ENCODE measurements at places on chromosomes 12 and 14.
A peak's percentile ranks its signal among the peaks of the same experiment; 100 is the strongest.

- no peak for DNase-seq
Observed at GRCh38 chr14:65661865-65662264, 249.3 kb downstream of the FUT8 start.

DNA sequence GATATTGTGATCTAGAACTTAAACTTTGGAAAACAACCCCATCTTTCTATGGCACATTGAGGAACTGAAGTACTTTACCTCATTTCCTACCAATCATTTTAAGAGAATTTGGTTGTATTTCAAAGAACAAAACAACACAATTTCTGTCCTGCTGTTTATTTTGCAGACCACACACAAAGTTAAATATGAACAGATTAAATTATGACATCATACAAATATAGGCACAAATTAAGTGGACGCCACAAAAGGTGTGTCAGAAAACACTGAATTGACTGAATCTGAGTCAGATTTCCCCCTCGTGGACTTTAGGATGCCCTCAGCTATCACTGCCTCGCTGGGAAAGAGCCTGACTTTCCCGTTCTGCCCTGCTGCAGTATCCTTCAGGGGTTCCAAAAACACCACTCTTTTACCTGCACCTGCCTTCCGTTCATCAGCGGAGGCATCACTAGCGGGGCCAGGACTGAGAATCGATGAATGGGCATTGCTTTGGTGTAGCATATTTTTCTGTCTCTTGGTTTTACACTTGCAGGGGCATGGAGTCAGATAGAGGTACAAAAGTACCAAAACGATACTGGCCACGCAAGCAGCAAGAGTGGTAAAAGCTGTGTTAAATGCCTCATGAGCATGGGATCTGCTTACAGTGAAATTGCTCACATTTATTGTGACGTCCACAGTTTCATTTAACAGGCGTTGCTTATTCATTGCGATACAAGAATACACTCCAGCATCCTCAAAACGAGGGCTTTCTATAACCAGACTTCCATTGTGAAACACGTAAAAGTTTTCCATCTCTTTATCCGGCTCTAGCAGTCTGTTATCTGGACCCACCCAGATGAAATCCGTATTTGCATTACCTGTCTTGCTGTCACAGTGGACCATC, 2.0 kb upstream of the PCED1B start:
- DNase-seq = peak; percentile 20

DNA sequence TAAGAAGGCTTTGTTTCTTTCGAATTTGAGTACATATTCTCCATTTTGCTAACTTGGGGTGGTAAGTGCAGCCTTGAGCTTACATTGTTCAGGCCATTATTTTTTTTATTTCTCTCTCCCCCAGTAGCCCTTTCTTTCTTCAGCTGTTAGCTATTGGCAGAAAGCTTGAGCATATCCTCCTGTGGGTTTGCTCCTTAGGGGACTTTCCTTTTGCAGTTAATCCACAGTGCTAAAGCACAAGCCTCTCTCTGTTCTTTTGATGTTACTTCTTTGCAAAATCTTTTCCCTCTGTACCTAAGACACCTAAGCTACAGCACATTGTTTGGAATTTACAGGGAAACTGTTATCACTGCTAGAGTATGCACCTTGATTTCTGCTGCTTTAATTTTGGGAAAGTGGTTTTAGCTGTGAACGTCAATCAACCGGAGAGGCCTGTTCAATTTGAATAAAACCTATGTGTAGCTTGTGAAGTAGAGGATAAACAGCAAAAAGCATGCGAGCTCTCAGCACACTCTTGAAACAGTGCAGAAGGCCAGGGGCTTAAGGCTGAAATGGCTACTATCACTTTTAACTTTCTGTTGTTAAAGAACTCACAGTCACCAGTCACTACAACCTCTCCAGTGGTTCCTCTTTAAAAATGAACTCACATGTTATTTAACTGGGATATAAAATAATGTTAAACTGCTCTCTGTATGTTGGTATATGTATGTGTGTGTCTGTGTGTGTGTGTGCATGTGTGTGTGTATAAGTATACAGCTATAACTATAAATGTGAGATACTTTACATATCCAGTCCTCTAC, 139.2 kb downstream of the PDZRN4 start:
- peak; percentile 35 for DNase-seq

DNA sequence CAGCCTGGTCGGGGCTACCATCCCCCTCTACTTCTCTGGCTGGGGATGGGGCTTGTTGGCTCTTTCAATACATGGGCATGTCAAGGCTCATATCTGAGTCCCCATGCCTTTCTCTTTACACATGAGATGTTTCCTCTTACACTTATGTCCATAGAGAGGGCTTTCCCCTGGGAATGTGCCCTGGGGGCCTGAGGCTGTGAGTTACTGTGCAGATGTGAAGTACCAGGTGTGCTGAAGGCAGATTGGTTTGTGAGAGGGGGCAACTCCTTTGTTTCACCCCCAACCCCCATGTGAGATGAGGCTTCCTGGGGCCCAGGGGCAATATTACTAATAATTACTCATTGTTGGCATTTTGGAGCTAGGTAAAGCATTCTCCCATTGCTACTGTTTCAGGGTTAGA, 32.8 kb downstream of the NRXN3 start:
- DNase-seq = no peak

DNA sequence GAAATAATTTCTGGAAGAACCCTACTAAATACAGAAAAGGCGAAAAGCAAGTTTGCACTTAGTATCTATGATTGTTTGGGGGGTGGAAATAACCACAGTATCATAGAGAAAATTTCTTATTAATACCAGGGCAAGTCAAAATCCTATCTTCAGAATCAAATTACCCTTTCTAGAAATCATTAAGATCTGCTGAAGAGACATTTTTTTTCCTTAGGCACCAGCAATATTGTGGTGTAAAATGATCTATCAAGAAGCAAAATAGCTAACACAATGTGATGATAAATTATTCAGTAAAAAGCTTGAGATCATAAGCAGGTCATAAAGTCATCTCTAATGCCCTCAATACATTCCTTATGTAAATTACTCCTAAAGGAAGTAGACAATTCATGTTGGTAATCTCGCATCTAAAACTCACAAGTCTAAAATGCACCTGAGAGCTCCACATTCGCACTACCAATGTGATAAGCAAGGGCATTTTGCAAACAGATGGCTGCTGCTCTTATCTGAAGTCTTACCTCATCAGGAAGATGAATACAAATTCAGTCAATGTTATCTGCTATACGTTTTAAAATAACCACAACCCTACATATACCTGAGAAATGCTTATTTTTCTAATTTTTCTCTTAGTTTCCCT, 14.6 kb downstream of the HEATR5A start:
- no peak for DNase-seq

GRCh38 chr12:47907851-47908454, 3.2 kb upstream of the VDR start:
- no peak for DNase-seq

DNA sequence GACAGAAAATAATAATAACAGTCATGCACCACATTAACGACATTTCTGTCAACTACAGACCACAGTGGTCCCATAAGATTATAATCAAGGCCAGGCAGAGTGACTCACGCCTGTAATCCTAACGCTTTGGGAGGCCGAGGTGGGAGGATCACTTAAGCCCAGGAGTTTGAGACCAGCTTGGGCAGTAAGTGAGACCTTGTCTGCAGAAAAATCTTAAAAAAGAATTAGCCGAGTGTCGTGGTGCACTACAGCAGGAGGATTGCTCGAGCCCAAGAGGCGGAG, 8.6 kb downstream of the NAB2 start:
- peak; percentile 70 for DNase-seq

DNA sequence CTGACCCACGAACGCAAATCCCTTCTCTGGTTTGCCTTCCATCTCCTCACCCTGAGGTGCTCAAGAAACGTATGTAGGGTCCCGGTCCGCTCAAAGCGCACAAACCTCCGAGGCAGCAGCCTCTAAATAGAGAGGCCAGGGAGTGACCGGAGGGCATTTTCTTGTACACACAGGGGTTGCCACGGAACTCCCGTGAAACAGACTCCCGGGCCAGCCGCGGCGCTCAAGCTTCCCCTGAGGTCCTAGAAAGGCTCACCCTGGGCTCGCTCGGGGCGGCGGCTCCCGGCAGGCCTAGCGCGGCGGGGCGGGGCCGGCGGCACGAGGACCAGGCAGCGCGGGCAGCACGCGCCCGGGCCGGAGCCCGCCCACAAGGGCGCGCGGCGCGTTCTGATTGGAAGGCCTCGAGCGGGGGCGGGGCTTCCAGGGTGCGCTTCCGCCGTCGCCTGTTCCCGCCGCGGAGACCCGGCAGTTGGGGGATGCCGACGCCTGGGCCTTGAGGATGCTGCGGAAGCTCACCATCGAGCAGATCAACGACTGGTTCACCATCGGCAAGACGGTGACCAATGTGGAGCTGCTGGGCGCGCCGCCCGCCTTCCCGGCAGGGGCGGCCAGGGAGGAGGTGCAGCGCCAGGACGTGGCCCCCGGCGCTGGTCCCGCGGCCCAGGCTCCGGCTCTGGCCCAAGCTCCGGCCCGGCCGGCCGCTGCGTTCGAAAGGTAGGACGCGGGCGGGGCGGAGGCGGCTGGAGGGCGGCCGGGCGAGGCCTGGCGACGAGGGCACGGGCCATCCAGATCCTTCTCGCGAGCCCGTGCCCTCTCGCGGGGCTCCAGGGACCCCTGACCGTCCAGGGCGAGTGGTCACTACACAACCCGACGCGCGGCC, at the start of gene TDRD9:
TDRD9 (plus strand) TSS at position 446 of the 880 bp plus-strand sequence; CDS start at position 500, 54 bp downstream.
- DNase-seq = no peak

DNA sequence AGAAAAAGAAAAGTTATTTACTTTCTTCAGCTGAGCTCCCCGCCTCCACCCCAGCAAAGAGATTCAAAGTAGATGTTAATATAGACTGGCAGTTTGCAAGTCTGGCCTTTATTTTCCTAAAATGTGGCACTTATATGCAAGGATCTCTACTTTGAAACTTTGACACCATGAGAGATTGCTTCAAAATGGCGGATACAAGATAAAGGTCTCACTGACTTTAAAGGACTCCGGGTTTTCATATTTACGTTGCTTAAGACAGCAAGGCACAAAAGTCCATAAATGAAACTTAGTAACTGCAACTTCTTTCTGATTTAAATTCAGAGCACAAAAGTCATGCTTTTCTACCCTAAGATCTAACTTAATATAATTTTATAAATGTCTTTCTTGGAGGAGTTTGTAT, 3.5 kb downstream of the OTX2 start:
- no peak for DNase-seq

DNA sequence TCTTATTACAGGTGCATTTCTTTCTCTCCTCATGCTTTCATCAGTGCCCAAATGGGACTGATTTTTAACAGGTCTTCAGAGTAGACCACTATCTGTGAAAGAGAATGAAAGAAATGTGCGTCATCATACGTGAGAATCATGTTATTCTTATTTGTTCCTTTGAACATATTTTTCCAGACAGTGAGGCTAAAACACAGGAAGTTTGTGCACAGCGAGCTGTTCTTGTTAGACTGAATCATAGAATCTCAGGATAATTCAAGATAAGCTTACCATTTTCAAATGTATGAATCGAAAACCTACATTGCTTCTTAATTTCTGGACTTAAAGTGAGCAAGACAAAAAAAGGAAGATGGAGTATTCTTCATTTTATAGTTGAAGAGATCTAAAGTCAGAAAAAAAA, 383.1 kb downstream of the EGLN3 start:
- no peak for DNase-seq

DNA sequence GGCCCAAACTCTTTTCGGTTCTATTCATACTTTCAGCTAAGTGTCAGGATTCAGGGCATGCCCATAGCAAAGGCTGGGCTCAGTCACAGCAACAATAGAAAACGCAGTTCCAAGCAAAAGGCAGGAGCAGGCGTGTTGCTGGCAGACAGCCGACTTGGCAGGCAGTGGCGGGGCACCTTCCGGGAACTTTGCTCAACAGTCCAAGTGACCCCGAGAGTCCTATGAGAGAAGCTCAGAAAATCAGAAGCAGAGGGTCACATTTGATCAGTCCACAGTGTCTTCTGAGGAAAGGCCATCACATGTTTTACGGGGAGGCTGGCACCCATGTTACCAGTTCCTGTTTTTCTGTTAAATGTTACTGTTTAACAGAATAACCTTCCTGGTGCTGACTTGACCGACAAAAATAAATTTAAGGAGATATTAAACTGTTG, 115.0 kb downstream of the DACT1 start:
- DNase-seq = no peak

GRCh38 chr12:46794593-46795190, 31.1 kb downstream of the SLC38A4 start:
- no peak for DNase-seq

GRCh38 chr12:27109334-27110028, 27.1 kb upstream of the C12orf71 start:
- no peak for DNase-seq

DNA sequence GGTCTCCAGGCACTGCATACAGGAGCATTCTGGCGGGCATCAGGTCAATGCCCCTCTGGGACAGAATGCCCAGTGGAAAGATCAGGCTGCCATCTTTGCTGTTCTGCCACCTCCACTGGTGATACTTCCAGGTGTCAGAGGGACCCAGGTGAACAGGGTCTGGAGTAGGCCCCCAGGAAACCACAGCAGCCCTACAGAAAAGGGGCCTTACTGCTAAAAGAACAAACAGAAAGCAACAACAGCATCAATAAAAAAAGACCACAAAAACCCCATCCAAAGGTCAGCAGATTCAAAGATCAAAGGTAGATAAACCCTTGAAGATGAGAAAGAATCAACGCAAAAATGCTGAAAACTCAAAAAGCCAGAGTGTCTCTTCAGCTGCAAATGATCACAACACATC, 15.9 kb downstream of the GLIPR1L1 start:
- DNase-seq = no peak

GRCh38 chr12:80493466-80493865, 49.4 kb downstream of the PTPRQ start:
- DNase-seq = no peak

GRCh38 chr14:23984891-23985602, 3.7 kb upstream of the DHRS4L2 start:
- DNase-seq = no peak

All from OCI-M1 (cell line).